CD4-positive, alpha-beta T cell treated with Interleukin-15 for 1 hour (primary cell): ENCODE measurements at places on chromosomes 7 and 10.

DNA sequence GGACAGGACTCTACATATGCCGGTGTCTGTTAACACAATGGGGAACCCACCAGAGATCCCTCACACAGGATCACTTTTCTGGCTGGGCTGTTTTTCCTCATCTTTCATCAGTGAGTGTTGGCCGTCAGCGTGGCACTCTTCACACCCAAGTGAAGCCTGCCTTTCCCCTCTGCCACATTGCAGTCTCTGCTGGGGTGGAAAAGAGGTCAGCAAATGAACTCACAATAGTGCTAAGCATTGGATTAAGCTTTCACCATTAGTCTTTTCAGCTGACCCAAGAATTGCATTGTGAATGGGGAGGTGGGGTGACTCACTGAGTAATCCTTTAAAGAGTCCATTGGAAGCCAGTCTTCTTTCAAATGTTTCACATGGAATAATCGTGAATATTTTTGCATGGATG lies 143.0 kb downstream of the KIAA1217 start:
- no peak for DNase-seq

GRCh38 chr10:47165711-47166404 lies 134.1 kb upstream of the GDF10 start:
- peak; percentile 76 for DNase-seq

- DNase-seq = no peak
These were observed 12.3 kb downstream of the GOLGA7B start for GRCh38 chr10:97861924-97862323.

GRCh38 chr10:28171468-28172222 lies 131.2 kb downstream of the MPP7 start:
- no peak for DNase-seq

DNA sequence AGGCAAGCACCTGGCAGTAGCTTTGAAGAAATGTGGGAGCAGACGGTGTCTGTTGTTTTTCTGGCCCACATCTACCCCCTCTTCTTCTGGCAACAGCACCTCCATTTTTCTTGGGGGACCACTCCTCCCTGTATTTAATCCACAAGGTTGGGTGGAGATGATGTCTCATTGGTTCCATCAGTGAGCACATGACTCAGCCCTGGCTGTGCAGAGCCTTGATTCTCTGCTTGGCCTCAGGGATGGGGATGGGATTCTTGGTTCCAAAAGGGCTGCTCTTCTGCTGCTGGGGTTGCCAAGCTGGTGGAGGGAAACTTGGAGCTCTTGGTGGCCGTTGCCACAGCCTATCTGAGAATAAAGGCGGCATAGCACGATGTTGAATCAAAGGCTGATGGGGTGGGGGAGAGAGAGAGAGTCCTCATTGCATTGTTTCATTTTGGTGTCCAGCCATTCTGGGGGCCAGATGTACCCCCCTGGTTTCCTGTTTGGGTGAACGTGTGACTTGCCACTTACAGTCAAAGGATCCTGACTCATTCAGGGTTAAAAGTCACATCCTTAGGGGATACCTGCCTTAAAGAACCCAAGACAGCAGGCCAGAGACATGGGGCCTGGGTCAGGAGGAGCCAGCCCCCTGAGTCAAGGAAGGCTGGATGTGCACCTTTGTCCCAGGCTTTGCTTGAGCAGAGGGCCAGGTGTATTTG lies 25.9 kb downstream of the GRK5 start:
- DNase-seq = no peak

DNA sequence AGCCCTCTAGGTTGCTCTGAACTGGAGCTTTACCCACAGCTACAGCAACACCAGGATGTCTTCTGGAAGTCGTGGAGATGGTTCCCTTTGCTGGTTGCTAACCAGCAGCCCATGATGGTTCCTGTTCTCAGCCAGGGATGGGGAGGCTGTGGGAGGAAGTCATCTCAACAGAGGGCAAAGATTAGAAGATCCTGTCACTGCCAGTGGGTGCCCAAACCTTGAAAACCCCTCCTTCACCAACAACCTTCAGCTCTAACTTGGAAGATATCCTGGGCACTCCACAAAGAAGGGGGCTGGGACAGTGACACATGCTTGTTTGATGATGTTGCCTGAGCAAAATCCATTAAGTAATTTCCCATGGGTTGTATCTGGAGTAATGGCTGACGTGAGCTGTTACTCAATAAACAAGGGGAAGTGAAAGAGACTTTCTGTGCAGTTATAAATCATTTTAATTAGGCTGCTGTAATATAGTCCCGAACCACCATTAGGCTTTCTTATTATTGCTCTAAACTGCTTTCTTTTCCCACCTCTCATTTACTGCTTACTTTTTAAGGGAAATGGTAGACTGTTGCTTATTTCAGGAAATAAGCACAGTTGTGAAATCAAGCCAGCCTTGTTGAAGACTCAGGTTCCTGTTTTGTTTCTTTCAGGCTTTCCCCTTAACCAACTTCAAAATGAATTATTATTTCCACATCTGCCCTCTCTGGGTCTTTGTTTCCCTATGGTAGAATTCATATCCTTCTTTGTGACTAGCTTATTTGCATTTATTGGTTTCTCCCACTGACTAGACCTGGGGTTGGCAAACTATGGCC lies 124.8 kb downstream of the PPP1R17 start:
- DNase-seq = peak; percentile 52

DNA sequence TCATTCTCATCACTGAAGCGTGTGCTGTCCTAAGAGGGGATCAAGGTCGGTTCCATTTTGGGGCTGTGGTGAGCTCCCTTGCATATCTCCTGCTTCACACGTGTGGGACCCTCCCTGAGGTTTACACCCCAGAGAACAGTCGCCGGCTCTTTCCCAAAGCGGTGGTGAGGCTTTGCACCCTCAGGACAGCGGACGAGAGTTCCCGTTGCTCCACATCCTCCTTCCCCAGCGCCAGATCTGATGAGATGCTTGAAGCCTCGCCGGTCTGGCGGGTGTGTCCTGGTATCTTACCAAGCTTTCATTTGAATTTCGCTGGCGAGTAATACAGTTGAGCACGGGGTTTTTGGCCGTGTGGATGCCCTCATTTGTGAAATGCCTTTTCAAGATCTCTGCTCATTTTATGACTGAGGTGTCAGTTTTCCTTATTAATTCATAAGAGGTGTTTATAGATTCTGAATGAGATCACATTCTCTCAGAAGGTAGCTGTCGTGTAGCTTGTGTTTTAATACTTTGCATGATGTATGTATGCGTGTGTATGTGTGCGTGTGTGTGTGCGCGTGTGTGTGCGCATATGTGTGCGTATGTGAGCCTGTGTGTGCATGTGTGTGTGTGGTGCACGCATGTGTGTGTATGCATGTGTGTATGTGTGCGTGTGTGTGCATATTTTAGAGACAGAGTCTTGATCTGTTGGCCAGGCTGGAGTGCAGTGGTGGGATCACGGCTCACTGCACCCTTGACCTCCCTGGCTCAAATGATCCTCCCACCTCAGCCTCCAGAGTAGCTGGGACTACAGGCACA lies 30.7 kb downstream of the ELFN1 start:
- DNase-seq = peak; percentile 4
